ENCODE measurements at places on chromosomes 6 and 20.
A peak's percentile ranks its signal among the peaks of the same experiment; 100 is the strongest.

DNA sequence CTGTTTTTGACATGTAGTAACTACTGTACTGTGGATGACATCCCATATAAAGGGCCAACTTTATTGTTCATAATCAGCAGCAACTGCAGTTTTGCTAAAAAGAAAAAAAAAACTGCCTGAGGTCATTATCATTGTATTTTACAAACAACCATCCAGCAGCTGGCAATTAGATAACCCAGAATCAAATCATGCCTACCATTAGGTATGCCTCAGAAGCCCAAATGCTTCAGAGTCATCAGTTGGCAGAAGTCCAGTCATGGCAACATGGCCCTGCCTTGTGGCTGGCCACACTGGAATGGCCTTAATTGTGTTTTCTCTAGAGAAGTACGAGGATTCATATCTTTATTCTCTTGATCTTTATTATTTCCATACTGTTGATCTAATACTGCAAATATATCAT, 462.4 kb upstream of the NRSN1 start:
- DNase-seq, result no peak

DNA sequence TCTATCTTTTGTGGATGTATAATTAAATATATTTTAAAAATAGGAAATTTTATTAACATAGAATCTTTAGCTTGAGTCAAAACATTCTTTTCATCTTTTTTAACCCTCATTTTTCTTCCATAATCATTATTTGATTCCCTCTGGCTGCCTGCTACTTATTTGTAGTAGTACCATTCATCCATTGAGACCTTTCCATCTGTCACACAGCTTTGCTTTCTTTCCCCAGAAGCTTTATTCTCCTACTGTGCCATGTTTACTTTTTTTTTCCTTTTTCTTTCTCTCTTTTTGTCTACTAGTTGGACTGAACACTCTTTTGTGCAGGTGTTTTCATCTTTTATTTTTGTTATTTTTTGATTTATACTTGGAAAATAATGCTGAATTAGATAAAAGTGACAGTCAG, 522.6 kb upstream of the MMS22L start:
- DNase-seq, result no peak

DNA sequence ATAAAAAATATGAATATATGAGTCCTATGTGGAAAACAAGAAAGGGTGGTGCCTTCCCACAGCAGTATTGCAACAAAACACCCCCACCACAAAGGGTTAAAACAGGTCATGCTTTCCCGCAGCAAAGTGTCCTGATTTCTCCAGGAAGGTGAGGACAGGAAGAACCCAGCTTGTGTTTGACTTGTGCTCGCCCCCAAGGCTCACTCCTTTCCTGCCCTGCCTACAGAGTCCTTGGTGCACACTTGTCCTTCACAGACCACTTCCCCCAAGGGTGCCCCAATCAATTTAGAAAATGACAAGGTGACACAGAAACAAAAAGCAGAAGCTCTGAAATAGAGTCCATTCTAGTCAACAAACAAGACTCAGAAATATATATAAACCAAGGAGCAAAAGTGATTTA, 237.4 kb downstream of the PTPRK start:
- DNase-seq, result no peak

DNA sequence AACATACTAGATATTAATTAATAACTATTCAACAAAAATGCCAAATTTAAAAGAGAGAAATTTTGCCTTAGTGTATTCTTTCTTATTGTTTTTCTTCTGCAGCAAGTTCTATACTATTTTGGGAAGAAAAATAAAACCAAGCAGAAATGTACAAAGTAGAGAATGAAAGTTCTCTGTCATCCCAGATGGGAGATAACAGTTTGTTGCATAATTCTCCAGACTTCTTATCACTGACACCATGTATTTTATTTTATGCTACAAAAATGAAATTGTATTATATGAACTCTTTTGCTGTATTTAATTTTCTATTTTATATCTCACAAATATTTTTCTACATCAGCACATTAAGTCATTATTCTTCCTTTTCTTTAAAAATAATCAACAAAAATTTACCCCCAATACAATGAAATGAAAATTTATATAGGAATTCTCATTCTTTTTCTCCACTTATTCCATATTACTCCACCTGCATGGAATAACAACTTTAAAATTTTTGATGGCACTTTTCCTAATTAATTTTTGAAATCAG, 18.2 kb downstream of the TMEM244 start:
- no peak for DNase-seq

DNA sequence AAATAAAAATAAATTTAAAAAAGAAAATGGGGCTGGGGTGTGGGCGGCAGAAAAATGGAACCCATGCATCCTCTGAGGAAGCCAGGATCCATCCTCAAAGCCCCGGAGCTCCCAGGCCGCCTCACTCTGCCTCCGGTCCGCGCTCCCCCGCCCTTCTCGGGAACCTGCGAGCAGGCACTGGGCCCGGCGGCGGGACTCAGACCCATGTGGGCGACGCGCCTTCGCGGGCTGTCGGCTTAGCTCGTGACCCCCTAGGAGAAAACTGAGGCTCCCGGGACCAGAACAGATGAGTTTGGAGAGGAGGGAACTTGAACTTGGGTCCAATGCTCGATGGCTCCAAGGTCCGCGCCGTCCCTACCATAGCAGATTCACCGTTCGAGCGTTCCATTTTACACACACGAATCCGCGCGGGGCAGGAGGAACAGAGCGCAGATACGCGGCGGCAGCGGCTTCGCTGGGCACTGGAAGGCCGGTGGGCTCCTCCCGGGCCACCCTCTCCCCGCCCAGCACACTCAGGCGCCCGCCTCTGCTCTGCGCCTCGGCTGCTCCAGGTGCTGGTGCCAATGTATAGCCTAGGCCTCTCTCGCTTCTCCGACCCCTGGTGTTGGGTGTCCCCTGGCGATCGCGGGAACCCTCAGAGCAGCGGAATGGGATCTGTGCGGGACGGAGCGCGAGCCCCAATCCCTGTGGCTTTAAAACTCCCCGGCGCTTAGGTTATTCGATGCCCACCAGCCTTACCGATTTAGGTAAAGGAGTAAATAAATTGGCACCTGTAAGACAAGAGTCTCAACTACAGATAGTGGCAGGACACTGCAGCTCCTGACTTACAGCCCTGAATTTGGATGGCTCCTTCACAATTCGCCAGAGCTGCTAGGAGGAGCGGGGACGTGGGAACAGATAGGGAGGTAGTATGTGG, 39.2 kb downstream of the DPPA5 start:
- DNase-seq, result no peak

- DNase-seq, result no peak
Observed at GRCh38 chr20:44395461-44396340, 40.2 kb downstream of the HNF4A start.

DNA sequence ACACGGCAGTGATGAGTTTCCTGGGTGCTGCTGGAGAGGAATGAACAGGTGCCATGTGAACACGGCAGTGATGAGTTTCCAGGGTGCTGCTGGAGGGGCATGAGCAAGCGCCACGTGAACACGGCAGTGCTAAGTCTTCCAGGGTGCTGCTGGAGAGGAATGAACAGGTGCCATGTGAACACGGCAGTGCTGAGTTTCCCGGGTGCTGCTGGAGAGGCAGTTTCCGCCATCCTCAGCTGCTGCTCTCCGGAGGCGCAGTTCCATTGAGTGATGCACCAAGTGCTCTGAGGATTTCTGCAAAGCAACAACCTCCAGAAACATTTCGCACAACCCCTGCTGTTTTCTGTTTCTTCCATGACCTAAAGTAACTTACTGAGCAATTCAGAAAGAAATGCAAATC, 155.4 kb downstream of the SMOC2 start:
- DNase-seq, result no peak

GRCh38 chr20:48841875-48842529, 14.2 kb upstream of the PREX1 start:
- DNase-seq, result no peak

- DNase-seq, result no peak
Observed at GRCh38 chr20:4150070-4150441, 134.7 kb upstream of the RNF24 start.

DNA sequence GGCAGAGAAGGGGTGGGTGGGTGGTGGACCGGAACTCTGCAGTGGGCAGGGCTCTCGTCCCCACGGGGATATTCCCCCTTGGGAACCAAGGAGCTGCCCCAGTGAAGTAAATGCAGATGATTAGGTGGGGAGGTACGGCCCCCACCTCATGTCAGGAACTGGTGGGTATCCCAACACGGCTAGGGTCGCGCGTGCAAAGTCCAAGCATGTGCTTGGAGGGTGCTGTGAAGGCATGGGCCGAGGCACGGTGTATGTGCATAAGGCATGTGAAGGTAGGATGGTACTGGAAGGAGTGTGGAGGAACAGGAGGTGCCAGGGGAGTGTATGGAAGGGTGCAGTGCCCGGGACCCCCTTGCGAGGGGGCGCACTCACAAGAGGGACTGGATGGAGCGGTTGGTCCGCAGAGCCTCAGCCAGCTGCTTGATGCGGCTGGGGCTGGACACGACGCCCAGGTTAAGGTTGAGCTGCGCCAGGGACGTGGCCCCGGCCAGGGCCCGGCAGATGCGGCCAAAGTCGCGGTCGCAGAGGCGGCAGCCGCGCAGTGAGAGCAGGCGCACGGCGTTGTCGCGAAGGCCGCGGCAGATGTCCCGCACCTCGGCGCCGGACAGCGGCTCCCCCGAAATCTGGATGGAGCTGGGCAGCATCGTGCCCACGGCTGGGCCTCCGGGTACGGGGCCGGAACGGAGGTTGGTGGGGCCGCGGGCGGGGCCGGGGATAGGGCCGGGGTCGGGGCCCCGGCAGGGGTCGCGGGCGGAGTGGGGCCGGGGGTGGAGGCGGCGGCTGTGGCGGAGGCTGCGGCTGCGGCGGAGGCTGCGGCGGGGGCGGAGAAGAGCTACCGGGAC, 783 bp downstream of the LRRC73 start:
- no peak for DNase-seq

GRCh38 chr6:40556881-40557280, 30.3 kb downstream of the LRFN2 start:
- no peak for DNase-seq

DNA sequence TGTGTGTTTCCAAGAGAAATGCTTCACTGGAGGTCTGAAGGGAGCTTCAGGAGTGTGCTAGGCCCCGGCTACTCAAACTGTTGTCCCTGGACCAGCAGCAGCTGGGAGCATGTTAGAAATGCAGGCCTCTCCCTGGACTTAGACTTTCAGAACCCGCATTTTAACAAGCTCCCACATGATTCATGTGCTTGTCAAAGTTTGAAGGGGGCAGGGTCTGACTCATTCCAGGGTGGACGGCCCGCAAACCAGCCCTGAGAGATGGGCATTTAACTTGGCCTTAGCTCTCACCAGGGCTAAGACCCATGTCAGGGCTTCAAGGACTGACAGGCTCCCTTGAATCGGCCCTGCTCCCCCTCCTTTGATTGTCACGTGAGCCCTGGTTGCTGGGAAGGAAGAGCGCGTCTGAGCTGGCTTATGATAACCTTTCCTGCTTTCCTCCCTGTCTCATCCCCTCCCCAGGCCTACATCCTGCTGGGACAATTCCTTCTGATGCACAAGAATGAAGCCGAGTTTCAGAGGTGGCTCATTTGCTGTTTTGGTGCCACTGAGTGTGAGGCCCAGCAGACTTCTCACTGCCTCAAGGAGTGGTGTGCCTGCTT, 35.5 kb downstream of the BANF2 start:
- DNase-seq, result no peak

DNA sequence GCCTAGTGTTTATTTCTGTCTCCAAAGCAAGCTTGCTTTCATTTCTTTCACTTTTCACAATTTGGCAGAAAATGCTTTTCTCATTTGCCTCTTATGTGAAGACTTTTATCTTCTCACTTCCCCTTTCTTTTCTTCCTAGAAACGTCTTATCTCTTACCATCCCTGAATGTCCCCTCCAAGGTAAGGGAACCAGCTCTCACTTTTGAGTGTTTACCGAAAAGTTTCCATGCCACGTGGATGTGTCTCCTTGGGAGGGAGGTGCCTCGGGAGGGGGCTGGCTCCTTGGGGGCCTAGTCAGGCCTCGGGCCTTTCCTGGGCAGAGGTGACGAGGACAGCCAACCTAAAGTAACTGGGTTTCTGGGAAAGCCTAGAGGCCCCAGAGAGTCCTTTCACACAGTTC, 127.4 kb downstream of the CD24 start:
- no peak for DNase-seq

DNA sequence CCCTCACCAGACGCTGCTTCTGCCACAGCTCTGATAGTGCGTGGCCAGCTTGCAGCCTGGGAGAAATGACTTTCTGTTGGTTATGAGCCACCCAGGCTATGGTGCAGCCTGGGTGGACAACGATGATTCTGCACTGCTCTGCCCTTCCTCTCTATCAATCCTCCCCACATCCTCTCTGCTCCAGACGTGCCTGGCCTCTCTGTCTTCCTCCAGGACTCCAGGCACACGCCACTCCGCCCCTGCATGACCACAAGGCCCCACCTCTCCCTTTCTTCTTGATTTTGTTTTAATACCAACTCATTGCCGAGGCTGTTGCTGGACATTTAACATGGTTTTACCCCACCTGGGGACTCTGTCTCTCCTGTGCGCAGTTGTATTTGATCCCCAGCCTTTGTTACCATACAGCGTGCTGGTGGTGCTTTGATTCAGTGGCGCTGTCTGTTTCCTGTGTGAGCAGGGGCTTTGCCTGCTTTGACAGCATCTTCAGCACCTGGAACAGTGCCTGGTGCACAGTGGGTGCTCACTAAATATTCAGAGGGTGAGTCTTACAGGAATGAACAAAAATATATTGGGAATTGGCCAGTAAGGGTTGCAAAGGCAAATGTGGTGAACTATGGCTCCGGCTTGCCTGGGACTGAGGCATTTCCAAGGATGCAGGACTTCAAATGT, 280.9 kb downstream of the CDH26 start:
- no peak for DNase-seq

- no peak for DNase-seq
Observed at GRCh38 chr6:102961902-102962301, 1568.4 kb downstream of the GRIK2 start.

GRCh38 chr6:162153120-162153519, 574.4 kb downstream of the PRKN start:
- no peak for DNase-seq

DNA sequence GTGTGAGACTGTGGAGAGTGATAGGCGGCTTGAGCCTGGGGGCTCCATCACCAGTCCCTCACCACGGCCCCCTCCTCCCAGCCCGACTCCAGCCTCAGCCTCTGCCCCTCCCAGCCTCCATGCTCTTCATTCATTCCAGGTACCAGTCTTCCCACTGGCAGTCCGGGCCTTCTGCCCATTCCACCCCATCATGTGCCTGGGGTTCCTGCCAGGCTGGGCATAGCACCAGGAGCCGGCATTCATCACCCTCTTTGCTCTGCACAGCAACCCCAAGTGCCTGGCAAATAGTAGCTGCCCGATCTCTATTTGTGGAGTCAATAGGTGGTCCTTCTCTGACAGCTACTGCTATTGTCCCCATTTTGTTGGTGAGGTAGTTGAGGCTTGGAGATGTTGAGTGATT, 39.6 kb upstream of the GTSF1L start:
- DNase-seq, result no peak

DNA sequence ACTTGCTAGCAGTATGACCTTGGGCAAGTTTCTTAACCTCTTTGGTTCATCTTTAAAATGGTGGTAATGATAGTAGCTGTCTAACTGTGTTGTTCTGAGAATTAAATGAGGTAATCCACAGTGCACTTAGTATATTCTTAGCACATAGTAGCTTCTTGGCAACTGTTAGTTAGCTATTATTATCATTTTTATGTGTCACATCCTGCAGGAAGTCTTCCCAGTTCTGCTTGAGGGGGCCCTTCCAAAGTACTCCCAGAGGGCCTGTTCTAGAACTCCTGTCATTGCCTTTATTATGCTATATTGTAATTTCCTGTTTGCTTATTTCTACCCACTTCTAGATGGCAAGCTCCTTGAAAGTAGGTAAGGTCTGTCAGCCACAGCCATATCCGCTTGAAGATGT, 30.6 kb downstream of the ANKS1A start:
- no peak for DNase-seq

- no peak for DNase-seq
Observed at GRCh38 chr6:11925805-11926204, 86.3 kb upstream of the HIVEP1 start.

- DNase-seq, result peak; percentile 36
Observed at GRCh38 chr6:149895833-149896271, 2.1 kb downstream of the RAET1E start.

Measured in T-cell (primary cell).